ENCODE measurements at places on chromosomes 3 and 15. TPM values are rescaled to one million over a fixed set of nuclear protein-coding genes. Genes with fewer than 3 reads are reported as not detected.

DNA sequence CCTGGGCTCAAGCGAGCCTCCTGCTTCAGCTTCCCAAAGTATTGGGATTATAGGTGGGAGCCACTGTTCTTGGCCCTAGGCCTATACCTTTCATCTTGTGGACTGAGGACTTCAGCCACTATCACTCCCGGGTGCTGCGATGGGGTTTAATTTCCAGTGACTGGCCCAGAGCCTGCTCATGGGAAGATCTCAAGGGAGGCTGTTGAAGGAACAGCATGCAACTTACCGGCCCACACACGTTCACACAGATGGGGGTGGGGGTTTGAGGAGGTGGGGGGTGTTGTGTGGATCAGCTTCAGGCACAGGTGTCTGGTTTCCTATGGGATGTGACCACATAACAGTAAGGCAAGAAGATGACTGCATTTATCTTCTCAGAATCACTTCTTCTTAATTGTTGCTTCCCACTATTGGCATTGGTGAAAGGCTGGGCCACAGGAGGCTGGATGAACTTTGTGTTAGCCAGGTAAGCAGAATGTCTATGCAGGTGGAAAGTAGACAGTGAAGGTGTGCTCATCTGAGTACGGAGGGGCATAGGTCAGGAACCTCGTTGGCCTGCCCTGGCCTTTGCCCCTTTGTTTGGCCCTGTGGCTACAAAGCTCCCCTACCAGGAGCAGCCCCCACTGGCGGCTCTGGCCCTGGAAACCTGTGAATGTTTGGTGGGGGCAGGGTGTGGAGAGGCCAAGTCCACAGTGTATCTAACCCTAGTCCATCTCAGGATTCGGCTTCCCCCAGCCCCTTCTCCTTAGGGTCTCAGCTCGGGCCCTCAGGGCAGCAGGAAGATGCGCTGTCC lies 1.4 kb upstream of the APBA2 start:
- no peak for DNase-seq

DNA sequence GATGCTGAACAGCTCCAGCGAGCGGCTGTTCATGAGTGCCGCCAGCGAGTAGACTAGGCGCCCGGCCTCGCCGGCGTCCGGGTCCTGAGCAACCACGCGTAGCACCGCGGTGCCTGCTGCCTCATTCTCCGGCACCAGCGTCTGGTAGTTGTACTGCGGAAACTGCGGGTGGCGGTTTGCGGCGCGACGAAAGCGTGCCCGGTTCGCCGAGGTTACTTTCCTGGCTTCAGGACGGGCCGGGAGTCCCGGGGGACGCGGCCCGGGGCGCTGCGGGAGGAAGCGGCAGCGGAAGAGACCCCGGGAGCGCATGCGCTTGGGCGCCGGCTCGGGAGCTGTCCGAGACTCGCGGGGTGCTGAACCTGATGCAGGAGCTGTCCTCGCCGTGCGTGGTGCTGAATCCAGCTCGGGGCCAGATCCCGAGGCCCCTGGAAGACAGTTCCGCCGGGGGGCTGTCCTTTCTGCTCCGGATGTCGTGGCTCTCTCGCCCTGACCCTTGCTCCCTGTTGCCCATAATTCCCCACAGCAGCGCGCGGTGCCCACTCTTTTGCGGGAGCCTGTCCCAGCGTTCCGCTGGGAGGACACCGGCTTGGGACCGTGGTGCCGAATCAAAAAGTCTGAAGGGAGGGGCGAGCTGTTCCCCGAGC lies 1.1 kb downstream of the CELSR3 start:
- peak; percentile 61 for DNase-seq

- peak; percentile 78 for DNase-seq
Observed at GRCh38 chr15:98727115-98728040, 79.0 kb downstream of the IGF1R start.

The COX5A gene
- polyA plus RNA-seq: 194 TPM

DNA sequence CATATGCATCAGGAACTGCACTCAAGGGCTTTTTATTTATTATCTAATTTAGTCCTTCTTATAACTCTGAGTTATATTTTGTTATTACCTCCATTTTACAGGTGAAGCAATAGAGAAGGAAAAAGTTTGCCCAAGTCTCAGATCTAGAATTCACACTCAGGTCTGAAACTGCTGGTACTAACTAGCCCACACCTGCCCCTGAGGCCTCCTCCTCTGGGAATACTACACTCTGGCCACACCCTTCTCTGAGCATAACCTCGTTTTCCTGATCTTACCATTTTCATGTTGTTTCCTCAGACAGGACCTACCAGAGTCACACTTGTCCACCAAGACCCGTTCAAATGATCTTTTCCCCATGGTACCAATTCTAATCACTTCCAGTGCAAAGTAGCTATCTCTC lies 94.1 kb upstream of the CHRM5 start:
- no peak for DNase-seq

GRCh38 chr3:39196671-39197356 lies 4.4 kb upstream of the XIRP1 start:
- peak; percentile 54 for DNase-seq

DNA sequence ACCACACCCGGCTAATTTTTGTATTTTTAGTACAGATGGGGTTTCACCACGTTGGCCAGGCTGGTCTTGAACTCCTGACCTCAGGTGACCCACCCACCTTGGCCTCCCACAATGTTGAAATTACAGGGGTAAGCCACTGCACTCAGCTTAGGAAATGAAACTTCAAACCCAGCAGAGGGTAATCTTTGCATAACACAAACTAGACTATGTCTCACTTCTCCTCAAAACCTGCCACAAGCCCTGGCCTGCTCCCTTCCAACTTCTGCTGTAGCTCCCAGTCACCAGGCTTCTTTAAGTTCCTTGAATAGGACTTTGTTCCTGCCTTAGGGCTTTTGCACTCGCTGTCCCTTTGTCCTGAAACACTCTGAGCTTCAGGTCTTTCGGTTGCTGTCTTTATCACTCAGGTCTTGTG lies 39.2 kb upstream of the SEMA4B start:
- DNase-seq: no peak

DNA sequence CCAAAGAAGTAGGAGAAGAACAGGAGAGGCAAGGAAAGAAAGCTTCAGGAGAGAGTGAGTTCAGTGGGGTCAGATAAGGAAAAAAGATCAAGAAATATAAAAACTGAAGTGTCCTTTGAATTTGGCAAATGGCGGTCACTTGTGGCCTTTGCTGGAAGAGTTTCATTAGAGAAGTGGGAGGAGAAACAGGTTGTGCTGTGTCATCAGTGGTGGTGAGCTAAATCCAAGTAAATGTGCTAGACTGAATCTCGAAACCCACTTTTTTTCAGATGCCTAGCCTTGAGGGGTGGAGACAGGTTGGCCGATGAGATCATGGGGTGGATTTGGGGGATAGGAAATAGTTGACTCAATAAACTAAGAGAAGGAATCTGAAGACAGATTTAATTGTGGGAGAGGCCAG lies 43.7 kb downstream of the CHRD start:
- DNase-seq: no peak

The PPM1L gene
- polyA plus RNA-seq: 8.7 TPM

- no peak for DNase-seq
Observed at GRCh38 chr15:70580286-70580685, 183.1 kb downstream of the UACA start.

GRCh38 chr3:149615731-149616221 lies 42.0 kb downstream of the WWTR1 start:
- no peak for DNase-seq

The CLDN11 gene
- 3.3 TPM for polyA plus RNA-seq

The NR1I2 gene
- polyA plus RNA-seq: 0.94 TPM

- peak; percentile 56 for DNase-seq
Observed at GRCh38 chr15:48540756-48541155, 104.8 kb downstream of the FBN1 start.
